Gastroesophageal sphincter (tissue), 4 donors: ENCODE measurements at places on chromosomes 12 and 14.

DNA sequence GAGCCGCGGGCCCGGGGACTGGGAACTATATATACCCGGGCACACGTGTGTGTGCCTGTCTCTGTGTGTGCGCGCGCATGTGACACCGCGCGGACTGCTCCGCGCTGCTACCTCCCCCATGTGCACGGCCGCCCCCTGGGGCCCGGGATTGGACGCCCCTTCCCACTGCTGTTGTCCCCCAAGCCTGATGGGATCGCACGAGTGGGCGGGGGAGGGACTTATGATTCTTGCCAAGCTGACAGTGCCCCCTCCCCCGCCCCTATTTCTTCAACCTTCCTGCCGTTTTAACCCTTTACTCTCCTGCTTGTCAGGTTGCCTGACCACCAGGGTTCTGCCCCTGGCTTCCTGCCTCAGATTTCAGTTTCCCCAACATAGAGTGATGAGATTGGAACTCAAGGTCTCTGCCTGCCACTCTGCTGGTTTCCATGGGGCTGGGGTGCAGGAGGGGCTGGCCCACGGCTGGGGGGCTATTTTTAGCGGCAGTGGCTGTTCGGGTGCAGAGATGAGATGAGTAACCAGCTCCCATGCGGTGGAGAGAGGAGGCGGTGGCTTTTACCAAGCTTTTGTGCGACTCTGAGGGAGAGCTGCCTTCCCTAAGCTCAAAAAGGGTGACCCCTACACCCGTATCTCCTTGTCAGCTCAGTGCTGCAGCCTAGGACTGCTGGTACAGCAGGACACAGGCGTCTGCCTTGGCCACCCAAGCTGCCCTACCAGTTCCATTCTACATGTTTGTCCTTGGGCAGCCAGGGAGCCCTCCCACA is at the start of gene DDN:
TSS of gene DDN (minus strand) at position 5 of the 761 bp plus-strand sequence. CDS start 88 bp downstream, outside the sequence.
- no peak for ATAC-seq

- ATAC-seq = no peak
These were observed 8.7 kb upstream of the SLC4A8 start for GRCh38 chr12:51415931-51416330.

DNA sequence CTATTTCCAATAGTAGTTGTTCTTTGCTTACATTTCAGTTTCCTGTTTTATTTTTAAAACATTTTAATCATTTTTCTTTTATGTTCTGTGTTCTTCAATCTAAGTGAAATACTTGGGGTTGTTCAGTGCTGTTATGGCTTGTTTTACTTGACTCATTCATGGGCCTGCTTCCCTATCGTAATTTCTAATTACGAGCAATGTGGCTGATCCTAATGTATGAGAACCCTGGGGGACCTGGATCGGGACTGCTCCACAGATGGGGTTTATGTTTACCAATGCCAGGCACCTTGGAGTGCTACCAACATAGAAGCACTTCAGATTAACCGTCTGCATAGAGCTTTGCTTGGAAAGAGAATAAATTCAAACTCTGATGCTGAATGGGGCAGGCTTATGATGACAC is 29.8 kb downstream of the TECPR2 start:
- no peak for ATAC-seq

- no peak for ATAC-seq
These were observed 15.5 kb downstream of the BCL11B start for GRCh38 chr14:99256483-99256874.

GRCh38 chr12:12007001-12007712 is 63.6 kb upstream of the BCL2L14 start:
- ATAC-seq = no peak

DNA sequence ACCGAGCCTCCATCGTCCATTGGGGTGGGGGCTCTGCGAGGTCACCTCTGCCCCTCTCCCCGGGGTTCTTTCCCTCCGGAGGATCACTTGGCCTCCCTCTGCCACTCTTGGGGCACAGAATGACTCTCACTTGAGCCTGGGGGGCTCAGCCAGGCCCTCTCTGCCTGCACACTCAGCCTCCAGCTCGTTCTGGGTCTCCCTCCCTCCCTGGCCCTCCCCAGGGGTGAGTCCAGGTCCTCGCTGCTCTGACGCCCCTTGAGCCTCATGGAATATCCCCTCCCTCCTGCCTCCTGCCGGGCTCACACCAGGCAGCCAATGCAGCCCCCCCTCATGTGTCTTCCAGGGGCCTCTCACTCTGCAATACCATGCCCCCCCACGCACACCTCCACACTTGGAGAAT is 17.7 kb upstream of the SFSWAP start:
- no peak for ATAC-seq

GRCh38 chr12:40515041-40515816 is 177.0 kb upstream of the CNTN1 start:
- ATAC-seq = no peak

DNA sequence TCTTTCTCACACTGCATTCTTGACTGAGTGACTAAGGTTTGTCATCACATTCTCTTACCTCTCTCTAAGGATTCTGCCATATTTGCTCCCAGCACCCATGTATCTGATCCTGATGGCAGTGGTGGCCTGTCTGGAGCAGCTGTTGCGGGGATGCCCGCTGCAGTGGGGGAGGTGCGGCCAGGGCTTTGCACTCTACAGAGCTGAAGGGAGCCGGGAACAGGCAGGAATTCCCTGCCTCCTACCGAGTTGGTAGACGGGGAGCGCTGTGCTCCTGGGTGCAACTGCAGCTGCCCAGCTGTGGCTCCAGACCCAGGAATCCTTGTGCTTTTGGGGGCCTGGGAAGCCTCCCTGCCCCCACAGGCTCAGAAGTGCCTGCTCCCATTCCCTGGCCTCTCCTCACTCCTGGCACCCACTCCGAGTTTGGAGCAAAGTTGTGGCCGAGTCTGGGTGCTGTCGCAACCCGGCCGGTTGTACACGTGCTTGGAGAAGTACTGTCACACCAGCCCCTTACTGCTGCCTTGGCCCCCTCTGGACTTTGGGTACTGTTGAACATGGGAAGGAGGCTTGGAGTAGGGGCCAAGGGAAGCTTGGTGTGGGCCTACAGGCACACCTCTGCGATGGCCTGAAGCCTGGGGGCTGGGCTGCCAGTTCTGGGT is 106.9 kb upstream of the OR4E1 start:
- ATAC-seq = no peak

GRCh38 chr12:53391724-53392123 is 11.7 kb downstream of the SP1 start:
- ATAC-seq = no peak

DNA sequence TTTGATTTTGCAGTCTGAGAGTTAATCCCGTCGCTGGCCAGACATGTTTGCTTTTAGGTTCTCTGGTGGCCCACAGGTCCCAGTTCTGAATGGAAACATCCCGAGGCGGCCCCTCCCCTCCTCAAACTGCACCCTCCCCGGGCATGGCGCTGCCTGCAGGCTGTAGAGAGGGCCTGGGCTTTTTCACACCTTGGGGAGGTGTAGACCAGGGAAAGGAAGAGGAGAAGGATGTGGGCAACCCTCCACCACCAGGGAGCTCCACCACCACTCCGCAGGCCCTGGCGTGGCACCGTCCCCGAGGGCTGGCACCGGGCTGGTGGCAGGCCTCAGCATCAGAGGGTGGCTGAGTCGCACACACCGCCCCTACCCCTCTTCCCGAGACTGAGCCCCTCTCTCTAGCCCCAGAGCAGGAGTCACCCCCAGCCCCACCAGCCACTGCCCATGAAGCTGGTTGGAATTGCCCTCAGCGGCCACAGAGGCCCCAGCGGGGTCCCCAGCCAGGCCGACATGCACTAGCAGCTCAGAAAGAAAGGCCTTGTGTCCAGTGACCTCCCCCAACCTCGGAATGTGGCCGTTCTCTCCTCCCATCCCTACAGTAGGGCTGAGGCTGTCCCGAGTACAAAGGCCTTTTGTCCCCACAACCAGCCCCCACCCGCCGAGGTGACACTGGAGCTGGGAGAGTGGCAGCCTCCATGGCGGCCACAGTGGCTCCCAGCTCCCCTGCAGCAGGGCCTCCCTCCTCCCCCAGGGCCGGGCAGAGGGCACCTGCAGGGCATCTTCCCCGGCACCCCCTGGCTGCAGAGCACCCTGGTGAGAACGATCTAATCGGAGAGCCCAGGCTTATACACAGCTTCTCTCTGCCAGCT is 23.5 kb upstream of the INF2 start:
- peak; percentile 52 for ATAC-seq

DNA sequence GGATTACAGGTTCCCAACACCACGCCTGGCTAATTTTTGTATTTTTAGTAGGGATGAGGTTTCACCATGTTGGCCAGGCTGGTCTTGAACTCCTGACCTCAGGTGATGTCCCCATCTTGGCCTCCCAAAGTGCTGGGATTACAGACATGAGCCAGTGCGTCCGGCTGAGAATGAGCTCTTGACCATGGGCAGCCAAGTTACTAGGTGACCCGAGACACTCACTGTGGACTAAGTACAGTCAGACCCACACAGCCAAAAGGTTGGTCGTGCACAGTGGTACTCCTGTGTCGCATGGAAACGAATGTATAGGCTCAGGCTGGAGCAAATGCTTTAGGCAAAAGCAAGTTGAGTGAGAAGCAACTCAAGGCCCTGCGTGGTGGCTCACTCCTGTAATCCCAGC is 21.0 kb downstream of the DLK1 start:
- ATAC-seq = no peak

- no peak for ATAC-seq
These were observed 83.2 kb downstream of the ALG10 start for GRCh38 chr12:34105392-34105933.

DNA sequence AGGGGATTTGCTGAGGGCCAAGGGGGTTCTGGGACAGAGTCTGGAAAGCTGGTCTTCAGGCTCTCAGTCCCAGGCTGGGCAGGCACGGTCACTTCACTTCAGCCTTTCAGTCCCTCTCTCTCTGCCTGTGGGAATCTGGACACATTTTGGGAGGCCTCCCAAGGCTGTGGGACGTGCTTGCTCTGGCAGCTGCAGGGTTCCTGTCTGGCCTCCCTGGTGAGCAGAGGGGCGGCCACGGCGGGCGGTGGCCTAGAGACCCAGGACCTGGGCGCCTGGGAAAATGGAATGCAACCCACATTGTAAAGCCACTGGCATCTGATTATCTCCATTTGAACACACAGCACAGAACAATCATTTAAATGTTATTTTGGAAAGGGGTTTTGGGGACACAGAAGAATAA is 10.1 kb upstream of the ALDH2 start:
- no peak for ATAC-seq
